HCEC 1CT (cell line): ENCODE measurements at places on chromosomes 1 and 21.
A peak's percentile ranks its signal among the peaks of the same experiment; 100 is the strongest.

DNA sequence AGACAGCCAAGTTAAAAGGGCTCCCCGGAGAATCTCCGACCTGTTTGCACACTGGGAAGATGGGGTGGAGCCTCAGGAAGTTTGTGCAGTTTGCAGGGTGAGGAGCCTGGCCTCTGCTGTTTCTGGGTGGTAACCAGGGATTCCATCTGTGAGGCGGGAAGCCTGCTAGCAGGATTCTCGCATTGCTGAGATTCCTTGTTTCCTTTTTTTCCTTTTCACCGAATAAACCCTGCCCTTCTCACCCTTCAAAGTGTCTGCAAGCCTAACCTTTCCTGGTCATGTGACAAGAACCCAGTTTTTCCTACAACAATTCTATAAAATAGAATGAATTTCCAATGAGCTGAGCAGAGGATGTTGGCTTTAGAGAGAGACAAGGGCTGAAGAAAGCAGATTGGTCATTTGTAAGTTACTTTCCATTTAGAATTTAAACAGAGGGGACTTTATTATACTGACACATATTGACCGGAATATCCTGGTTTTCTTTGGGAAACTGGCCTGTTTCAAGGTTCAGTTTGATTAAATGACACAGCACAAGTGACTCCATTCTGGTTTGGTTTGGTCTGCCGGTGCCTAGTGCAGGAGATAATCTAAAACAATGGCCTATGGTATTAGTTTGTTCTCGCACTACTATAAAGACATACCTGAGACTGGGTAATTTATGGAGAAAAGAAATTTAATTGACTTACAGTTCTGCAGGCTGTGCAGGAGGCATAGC lies 48.7 kb upstream of the DNAH14 start:
- peak; percentile 22 for DNase-seq

DNA sequence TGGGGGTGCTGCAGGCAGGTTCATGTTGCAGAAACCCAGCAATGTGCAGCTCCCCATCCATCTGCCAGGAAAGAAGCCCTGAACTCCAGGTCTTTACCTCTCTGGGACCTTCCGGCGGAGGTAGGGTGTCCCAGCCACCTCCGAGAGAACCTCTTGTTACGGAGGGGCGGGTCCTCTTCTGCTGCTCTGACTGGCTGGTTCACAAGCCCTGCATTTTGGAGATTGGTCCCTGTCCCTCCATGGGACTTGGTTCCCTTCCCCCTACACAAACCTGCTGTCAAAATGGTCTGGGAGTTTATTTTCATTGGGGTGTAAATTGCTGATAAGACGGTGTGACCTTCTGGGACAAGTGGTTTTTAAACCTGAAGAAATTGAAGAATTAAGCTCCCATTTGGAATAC lies 8.0 kb upstream of the CELSR2 start:
- no peak for DNase-seq

DNA sequence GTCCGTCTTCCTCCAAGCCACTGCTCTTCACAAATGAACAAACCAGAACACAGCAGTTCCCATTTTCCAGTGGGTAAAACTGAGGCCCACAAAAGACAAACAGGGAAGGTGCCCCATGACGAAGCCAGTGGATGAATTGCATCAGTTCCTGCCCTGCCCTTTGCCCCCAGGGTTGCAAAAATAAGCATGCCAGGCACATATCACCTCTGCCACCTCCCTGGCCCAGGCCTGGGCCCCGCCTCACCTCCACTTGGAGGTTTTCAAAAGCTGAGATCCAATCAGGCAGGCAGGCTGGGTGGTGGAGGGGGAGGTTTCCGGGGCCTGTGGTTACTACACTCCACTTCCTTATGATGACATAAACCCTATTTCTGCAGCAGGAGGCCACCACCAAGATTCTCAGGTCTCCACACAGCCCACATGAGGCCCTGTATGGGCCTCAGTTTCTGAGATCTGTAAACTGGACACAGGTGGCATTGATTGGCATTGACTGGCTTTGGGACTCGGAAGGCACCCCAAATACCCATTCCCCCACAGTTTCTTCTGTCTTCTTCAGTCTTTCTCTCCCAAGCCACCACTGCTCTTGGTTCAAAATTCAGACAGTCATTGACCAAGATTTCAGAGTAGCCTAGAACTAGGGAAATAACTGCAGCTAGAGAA lies 4.1 kb downstream of the KIF21B start:
- DNase-seq = peak; percentile 27

DNA sequence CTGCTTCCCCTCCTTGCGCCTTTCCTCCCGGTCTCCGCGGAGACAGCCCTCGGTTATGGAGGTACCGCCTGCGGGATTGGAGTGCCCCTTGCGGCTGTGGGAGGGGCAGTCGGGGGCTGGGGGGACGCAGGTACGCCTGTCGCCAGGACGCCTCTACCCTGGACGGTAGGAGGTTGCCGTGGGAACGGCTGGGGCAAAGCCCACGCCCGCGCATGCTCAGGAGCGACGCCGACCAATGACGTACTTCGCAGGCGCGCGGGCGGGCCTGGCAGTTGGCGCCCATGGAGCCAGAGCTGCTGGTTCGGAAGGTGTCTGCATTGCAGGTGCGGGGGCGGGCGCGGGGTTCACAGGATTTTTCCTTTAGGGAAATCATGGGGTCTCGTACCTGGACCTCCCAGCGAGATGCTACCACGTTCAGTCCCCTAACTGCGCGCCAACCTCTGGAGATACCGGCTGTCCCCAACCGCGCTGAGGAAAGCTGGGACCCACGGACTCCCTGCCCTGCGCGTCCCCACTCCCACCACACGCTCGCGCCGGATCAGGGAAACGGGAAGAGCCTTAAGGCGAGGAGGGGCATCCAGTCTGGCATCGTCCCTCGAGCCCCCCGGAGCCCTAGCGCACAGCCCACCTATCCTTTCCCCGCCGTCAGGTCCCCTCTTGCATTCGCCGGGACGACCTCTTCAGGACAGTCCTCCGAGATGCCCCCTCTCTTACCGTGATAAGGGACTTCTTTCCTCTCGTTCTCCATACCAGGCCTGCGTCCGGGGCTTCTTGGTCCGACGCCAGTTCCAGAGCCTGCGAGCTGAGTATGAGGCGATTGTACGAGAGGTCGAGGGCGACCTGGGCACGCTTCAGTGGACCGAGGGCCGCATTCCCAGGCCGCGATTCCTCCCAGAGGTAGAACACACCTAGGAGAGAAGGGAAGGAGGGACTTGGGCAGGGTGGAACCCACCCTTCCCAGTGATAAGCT lies at the start of gene IQCC:
Gene IQCC, plus strand, starts transcription at position 271 of the 970 bp plus-strand sequence. Its CDS starts 11 bp downstream, at position 282.
- peak; percentile 66 for DNase-seq

- DNase-seq = no peak
Measured at GRCh38 chr1:66043186-66043585, 250.5 kb downstream of the PDE4B start.

DNA sequence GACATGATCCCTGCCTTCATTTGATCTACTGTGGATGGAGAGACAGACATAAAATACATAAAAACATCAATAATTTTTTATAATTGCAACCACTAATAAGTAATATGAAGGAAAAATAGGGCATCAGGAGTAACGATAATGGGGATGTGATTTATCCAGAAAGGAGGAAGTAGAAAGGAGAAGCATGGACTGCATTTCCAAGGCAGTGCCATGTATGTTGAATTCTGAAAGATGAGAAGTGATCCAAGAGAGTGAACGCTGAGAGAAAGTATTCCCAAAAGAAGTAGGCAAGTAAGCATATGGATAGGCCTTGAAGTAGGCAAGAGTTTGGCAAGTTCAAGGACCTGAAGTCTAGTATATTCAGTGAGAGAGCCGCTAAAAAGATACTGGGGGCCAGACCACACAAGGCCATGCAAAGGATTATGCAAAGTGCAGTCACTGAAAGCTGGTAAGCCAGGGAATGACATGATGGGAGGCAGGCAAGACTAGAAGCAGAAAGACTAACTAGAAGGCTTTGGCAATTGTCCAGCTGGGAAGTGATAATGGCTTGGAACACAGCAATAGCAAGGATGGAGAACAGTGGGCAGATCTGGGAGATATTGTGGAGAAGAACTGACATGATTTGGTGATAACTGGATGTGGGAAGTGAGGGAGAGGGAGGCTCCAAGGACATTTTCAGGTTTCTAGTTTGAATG lies 85.9 kb downstream of the TM2D1 start:
- DNase-seq = no peak

GRCh38 chr1:75855010-75855409 lies 58.3 kb downstream of the MSH4 start:
- DNase-seq = peak; percentile 56

DNA sequence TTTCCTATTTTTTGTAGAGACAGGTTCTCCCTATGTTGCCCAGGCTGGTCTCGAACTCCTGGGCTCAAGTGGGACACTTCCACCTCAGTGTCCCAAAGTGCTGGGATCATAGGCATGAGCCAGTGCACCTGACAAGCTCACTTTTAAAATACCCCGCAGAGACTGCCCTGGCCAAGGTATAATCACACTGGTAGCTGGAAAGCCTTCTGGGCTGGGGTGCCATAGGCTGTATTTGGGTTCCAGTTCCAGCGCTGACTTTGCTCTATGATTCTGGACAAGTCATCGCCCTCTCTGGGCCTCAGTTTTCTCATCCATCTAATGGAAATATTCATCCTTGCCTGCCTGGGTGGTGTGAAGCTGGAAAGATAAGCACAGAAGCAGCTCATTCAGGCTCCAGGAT lies 10.4 kb downstream of the LDLRAD1 start:
- no peak for DNase-seq

- DNase-seq = peak; percentile 18
Measured at GRCh38 chr1:100219883-100220282, 29.8 kb downstream of the DBT start.

- no peak for DNase-seq
Measured at GRCh38 chr1:179052776-179053175, 27.1 kb downstream of the FAM20B start.

- no peak for DNase-seq
Measured at GRCh38 chr1:220922951-220923350, 43.7 kb downstream of the HLX start.

DNA sequence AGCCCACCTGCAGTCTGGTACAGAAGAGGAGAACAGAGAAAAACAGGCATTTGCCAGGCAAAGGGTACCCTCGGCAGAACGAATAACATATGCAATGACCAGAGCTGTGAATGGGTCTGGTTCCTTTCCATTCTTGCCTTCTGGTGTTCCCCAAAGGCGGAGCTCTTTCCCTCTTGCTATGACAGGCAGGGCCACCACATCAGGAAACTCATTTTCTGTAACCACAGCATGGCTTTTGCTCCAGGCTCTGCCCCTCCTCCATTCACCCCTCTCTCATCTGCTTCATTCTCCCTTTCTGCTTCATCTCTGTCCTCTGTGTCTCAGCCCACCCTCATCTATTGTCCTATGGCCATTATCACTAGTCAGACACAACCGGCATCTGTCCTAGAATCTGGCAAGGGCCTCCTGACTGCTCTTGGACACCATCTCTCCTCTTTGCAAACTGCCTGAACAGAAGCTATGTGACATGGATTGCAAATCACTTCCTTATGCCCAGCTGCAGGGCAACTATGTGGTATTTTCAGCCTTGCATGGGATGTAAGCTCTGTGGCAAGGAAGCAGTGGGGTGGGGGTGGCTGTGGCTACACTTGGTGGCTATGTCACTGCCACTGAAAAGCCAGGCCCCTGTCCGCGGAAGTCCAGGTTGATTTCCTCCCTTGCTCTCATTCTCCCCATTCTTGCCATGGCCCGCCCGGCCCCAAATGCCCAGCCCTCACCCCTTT lies 78.8 kb upstream of the ABCD3 start:
- DNase-seq = no peak

DNA sequence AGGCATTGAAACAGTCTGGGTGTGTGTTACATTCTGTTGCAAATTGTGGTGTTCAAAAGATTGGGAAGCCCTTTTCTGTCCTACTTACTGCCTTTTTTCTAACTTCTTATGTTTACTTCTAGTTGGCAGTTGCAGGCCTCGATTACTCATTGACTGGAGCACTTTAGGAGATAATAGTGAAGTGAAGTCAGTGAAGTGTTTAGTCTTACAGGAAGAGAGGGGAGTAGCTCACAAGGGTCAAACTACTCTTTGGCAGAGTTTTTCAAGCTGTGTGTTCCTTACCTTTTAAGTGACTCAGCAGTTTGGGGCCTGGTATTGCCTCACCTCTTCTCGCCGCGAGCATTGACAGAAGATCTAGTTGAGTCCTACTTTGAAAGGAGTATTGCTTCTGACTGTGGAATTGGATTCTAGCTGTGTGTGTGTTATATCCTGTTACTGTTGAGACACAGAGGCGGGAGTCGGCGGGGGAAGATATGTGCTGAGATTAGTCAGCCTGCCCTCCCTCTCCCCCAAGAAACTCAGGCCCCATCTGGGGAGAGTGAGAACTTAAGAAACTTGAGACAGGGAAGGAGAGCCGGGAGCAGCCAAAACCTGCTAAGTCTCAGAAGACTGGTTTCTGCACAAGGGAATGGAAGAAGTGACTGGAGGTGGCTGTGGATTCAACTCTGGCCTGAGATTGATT lies 19.3 kb downstream of the AHCYL1 start:
- peak; percentile 98 for DNase-seq

GRCh38 chr1:26932531-26932930 lies 11.0 kb downstream of the NUDC start:
- no peak for DNase-seq

- DNase-seq = no peak
Measured at GRCh38 chr21:39144191-39144590, 39.1 kb downstream of the PSMG1 start.
